Stimulated activated CD4-positive, alpha-beta T cell treated with anti-CD3 and anti-CD28 coated beads, TNF-alpha, amount 100 ng/mL, for 4 hours (primary cell): ENCODE measurements at places on chromosomes 2 and 18.

DNA sequence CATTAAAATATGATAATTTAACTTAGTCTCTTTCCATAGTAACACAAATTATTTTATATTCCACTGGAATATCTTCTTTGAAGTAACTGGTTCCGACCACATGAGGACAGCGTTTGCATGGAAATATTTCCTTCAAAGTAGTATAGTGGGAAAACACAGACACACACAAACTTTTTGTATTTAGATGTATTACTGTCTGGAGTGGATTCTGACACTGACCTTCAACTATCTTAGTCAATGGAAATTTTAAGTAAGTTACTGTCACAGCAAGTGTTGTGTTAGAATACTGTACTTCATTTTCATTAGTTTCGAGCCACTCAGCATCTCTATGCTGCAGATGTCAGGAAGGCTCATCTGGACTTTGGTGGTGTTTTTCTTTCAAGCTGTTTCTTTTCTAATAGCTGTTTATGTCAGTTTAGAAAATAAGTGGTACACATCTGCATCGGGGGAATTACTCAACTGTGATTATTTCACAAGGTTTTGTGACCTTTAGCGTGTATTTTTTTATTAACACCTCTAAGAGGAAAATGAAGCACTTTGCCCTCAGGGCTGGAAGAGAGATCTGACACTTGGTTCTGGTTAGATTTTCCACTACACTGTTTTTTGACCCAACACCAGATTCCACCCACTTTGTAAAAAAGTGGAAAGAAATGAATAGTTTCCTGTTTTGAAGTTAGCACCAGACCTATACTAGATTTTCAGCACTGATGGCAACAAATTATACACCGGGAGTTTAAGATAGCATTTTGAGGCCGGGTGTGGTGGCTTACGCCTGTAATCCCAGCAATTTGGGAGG is 18.9 kb upstream of the THOC1 start:
- DNase-seq: no peak

DNA sequence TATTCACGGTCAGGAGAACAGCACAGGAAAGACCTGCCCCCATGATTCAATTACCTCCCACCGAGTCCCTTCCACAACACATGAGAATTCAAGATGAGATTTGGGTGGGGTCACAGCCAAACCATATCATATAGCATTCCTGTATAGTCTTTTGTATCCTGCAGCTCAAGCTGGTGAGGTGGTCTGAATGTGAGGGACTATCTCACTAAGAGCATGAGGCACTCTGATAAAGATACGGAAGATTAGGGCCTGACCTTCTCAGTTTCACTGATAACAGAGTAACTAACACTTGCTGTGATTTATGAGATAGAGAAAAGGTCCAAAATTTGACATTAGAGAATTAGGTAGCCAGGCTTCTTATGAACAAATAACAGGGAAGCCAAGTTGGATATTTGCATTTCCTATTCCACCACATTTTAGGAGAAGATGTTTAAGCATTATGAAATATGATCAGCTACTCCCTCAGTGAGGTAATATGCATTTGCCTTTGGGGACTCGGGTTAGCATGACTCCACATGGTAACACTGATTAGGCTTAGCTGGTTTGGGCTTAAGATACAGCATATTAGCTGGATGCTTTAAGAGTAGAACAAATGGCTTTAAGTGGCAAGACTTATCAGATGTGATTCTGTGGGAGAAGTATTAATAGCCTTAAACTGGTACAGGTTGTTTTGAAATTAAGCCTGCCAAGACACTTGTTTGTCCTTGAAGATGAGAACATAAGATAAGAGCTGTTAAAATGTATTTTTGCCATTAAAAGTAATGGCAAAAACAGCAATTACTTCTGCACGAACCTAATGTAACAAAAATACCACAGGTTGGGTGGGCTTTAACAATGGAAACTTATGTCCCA is 106.9 kb upstream of the MSTN start:
- no peak for DNase-seq

- DNase-seq: no peak
These were observed 5.8 kb upstream of the CNDP1 start for GRCh38 chr18:74528478-74528877.

DNA sequence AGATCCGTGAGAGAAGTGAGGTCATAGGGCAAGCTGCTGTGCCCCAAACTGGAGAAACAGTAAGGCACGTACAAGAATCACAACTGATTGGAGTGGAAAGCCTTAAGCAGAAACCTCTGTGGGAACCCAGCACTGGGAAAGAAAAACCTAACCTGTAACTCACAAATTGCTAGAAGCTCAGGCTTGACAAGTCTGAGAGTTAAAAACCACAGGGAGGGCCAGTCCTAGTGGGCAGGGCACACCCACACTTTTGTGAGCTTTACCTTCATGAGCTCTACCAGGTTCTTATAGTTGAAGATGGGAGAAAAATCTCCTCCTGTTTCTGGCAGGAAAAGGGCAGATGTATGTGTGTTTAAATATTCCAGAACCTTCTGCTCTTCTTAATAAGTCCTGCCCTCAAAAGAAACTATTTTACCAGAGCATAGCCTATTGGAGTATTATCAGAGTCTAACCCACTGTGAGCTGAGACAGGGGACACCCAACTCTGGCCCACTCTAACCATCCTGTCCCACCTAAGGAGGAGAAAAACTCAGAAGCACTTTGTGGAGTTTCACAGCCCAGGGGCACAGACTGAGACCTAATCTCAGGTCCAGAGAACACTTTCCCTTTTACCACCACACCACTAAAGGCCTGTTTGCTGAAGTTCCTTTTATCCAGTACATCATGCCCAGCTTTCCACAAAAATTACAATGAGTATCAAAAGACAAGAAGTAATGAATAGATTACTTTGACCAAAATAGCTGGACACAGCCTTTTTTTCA is 1265.7 kb upstream of the CHAC2 start:
- no peak for DNase-seq

- DNase-seq: no peak
These were observed 334.0 kb downstream of the TRIB2 start for GRCh38 chr2:13050764-13051163.

DNA sequence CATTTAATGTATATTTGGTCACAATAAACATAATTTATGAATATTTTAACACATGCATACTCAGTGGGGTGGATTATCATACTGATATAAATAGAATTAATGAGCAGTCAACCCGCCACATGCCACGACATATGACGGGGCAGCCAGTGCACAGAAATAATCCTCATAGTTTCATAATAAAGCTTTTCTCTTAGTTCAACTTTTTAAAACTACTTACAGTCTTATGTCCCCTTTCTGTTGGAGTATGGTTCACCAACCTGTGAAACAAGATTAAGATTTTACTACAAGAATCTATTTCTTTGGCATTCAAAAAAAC is 75.6 kb upstream of the ETAA1 start:
- DNase-seq: no peak

- no peak for DNase-seq
These were observed 17.3 kb upstream of the B3GNT7 start for GRCh38 chr2:231378026-231378722.

DNA sequence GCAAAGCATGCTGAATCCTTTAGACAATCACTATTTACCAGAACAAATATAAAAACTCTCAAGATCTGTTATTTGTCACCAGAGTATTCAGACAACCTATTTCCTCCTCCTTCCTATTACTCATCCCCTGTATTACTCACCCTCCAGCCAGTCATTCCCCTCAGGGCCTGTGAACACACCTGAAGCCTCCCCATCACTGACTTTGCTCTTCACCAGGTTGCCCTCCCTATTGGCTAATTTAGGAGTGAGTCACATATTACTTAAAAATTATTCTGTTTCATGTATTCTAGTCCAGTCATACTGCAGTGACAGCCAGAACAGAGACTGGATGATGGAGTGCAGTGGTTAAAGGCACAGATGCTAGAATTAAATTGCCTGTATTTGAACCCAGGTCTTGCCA is 3.7 kb upstream of the ATG16L1 start:
- peak; percentile 64 for DNase-seq

DNA sequence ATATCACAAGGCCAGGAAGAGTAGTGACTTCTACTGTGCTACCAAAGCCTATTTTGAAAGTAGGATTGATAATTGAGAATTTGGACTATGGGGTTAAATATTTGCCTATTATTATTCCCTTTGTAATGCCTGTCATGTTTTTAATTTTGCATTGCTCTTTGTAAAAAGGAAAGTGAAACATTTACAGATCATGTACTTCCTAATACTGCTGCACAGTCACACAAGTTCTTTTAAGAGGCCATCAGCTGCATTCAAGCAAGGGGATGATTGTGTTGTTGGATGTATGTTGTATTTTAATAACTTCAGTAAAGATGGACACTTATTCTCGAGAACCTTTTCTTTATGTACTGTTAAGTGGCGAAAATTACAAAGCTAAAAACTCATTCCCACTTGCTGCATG is 70.1 kb downstream of the PLEKHA3 start:
- DNase-seq: no peak

DNA sequence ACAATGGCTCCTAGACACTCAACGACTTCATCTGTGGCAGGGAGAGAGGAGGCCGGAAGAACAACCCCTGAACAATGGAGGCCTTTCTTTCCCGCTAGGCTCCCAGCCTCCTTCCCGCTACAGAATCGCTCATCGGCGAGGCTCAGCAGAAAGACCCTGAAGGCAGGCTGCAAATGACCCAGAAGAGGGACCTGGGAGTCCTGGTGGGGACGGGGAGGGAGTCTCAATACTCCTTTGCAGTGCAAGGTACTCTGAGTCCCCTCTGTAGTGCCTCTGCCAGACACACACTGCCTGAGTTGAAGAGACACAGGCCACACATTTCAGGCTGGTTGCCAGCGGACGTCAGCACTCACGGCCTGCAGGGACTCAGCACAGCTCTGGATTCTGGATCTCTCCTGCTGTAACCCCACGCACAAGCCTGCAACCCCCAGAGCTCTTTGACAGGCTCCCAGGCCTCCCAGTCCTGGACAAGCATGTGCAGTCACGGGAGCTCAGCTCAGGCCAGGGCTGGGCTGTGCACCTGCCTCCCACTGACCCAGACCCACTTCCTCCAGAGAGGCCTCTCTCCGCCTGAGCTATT is 6.1 kb downstream of the GPR17 start:
- no peak for DNase-seq

DNA sequence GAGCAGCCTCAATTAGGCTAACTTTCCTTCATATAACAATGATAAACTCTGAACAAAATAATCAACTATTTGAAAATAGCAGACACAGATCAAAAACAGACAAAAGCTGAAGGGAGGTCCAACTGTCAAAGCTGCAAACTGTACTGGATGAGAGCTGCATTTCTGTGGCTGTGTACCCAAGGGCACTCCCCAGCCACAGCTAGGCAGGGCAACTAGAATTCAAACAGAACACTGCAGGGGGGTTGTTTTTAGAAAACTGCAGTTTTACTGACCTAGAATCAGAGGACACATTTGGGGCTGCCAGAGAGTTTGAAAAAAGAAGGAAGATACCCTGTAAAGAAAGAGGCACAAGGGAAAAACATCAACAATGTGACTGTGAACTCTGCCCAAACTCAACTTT is 56.8 kb downstream of the SMAD2 start:
- DNase-seq: no peak

DNA sequence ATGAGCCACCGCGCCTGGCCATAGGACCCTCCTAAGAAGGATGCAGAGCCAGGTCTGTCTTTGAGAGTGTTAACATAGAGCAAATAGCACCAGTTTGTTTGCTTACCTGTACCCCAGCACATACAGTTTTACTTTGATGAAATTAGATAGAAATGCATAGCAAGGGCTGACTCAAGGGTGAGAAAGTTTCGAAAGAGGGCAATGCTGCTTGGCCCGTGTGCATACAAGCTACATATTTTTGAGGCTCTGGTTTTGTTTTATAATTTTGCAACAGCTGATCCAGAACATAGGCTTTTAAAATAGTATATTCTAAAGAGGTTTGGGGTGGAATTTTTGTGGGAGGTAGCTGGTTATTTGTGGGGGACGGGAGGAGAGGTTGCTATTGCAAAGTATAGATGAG is 151.7 kb downstream of the MCFD2 start:
- DNase-seq: no peak

DNA sequence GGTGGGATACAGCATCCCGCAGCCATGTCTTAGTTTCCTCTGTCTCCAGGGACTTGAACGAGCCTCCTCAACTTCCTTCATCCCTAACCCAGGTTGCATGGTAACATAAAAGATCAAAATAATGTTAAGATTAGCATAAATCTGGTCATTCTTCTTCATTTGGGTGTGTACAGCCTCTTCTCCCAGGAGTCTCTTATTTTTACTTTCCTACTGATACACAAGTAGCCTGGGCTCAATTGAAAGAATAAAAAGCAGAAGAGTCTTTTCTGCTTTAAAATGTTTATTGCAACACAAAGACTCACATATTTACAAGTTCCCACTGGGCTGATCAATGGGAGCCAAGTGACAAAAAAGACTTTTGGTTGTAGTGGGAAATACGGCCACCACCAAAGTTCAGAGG is 137.9 kb upstream of the PID1 start:
- DNase-seq: no peak

DNA sequence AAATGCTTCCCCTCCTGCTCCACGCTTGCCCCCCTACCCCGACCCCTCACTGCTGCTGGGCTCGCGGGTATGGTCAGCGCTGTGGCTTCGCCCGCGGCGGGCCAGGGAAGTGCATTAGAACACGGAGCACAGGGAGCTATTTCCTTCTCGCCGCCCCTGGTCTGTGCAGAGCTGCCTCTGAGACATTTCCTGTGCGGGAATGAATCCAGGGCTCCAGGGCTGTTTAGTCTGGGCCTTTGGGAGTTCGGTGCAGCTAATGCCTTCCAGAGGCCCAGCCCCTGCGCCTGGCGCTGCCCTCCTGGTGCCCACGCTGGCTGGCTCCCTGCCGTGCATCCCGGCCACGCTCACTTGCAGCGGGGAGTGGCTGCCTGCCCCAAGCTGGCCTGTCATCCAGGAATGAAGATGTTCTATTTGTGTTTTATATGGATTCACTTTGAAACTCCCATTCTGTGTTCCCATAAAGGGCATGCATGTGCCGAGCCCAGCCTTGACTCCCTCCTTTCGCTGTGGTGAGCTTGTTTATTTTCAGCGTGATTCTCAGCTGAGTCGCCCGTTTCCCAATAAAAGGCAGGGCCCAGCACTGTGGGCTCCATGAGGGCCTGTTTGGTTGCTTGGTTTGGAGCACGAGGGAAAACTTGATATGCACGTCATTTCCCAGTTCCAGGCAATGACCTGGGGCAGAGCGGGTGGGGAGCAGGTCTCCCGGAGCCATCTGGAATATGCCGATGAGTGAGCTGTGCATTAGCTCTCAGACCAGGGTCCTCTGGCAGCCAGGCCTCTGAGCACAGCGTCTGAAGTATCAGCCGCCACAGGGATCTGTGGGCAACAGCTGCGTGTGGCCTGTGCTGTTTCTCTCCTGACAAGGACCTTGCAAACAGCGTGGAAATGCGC is 42.7 kb downstream of the SH3RF3 start:
- no peak for DNase-seq

DNA sequence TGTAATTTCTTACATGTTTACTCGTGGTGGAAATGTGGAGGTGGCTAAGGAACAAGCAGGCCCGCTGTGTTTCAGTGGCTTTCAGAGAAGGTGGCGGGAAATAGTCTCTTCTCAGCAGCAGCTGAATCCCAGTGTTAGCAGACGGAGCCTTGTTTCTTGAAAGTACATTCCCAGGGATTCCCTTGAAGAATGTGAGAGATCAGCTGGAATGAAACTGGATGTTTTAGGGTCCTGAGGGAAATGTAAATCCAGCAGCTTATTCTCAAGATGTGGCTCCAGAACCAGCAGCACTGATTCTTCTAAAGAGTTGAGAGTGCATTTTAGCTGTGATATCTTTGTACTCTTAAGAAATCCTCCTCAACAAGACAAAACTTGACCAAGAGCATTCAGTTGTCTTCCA is 59.1 kb downstream of the CDC42EP3 start:
- no peak for DNase-seq
